ENCODE measurements at places on chromosomes 12 and 14.

DNA sequence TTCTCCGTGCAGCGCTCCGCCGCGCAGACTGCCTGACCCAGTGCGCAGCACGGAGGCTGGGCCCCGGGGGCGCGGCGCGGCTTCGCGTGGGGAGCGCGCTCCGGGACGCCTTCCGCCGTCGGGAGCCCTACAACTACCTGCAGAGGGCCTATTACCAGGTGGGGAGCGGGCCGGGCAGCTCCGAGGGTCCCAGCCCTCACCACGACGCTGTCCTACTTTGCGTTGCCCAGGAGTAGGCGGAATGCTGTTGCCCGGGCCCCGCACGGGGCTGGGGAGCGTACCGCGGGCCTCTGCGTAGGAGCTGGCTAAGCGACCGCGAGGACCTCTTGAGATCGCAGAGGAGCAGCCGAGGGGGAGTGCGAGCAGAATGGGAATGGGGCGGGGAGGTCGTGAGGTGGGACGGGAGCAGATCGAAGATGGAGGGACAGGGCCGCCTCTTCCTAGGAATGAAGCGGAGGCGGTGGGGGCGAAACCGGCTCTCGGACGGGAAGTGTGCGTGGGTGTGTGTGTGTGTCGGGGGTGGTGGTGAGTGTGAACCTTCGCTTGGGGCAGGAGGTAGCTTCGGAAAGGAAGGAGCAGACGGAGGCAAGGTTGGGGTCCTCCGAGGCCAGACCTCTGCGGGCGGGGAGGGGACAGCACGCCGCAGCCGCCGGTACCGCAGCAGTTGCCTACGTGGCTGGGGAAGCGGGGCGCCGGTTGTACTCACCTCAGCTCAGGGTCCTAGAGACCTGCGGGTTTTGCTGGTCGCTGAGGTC is 751 bp downstream of the P3H3 start:
- DNase-seq, result no peak

DNA sequence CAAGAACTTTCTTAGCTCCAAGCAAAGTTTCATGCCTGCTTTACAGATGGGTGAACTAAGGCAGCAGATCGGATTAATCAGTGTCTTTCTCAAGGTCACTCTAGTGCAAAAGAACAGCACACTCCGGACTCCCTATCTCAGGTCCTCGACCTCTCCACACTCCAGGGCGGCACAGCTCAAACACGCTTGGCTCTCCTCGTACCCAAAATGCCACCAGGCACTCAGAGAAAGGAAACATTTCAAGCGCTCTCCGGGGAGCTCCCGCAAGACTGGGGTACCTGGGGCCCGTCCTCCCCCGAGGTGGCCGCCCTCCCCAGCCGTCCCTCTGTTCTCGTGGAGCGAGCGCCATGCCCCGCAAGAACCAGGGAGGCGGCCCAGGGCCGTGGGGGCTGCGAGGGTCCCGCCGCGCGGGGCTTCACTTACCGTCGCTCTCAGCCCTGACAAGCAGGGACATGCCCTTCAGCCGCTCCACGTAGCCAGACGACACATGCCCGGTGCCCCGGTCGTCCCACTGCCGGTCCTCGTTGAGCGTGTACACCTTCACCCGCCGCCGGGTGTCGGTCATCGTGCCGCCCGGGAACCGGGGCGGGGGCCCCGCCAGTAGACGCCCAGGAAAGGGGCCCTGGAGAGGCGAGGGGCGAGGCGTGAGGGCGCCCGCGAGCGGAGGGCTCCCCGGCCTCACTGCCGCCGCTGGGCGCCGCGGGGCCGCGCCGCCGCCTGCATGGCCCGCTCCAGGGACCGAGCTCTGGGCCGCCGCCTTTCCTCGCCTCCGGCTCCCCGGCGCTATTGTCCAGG is 830 bp downstream of the PPP4R3A start:
- DNase-seq, result peak; percentile 36

GRCh38 chr14:32635061-32635719 is 303.5 kb upstream of the NPAS3 start:
- no peak for DNase-seq

DNA sequence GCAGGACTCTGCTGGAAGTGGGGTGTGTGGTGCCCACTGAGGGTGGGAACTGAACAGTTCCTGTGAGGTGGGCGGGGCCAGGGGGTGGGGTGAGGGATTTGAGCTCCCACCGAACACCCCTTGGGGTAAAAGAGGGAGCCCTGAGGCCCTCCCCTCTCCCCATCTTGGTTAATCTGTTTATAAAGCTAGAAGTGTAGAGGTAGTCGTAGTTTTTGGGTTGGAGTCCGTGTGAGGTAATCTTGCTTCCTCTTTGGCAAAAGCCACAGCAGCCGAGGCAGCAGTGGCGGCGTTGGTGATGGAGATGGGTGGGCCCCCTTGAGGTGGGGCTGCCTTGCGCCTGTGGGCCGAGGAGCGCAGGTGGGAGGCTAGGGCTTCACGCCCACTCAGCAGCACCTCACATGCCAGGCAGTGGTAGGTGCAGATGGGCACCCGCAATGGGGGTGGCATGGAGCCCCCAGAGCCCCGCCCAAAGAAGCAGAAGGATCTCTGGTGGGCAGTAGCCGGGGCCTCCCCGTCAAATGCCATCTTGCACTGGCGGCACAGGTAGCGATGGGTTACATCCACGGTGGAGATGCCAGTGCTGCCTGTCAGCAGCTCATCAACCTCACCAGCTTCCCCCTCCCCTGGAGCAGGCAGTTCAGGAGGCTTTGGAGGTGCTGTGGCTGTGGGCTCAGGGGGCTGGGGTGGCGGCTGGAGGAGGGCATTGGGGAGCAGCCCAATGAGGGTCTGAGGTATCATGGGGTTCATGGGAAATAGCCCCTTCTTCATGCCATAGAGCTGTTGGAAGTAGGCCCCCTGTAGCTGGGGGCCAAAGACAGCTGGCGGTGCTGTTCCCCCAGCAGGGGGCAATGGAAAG is 29.6 kb downstream of the ZFHX2 start:
- no peak for DNase-seq

- no peak for DNase-seq
These were observed 696.3 kb upstream of the USP15 start for GRCh38 chr12:61563665-61564450.

DNA sequence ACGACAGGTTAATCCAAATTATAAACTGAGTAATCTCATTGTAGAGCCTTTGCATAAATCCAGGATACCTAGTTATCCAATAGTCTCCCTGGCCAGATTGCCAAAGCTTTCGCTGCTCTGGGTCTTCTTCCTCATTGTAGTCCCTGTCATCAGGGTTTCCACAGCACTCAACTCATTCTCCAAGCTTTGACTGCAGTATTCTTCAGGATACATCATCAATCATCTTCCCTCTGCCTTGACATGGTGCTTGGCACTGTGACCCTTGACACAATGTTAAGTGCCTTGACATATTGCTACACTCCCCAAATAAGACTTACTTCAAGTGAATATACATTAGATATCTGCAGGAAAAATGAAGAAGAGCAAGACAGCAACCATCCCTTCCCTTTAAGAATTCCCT is 60.1 kb upstream of the RESF1 start:
- no peak for DNase-seq

GRCh38 chr14:76500480-76500879 is 124.5 kb downstream of the ESRRB start:
- no peak for DNase-seq

DNA sequence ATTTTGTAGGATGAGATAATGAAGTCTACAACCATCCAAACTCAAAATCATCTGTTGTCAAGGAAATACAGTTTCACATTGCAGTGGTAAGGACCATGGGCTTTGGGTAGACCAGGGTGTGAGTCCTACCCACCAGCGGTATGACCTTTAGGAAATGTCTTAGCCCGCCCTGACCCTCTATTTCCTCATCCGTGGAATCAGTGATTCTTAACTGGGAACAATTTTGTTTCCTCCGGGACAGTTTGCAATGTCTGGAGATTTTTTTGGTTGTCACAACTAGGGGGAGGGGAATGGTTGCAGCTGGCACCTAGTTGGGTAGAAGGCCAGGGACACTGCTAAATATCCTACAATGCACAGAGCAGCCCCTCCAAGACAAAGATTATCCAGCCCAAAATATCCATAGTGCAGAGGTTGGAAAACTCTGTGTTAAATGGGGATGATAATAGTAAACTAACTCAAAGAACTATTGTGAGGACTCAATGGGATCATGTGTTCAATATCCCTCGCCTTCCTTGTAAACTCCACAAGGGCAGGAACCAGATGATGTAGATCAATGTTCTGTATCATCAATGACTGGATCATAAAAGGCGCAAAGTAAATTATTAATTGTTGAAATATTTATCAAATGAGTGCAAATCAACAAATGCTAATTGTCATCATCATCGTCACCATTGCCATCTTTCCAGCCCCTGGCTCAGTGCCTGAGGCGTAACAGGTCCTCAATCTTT is 15.7 kb upstream of the IFT81 start:
- DNase-seq, result no peak

- DNase-seq, result no peak
These were observed 56.2 kb upstream of the VPS33A start for GRCh38 chr12:122322501-122322900.

GRCh38 chr12:131829356-131829747 is 1.2 kb downstream of the MMP17 start:
- DNase-seq, result no peak

- DNase-seq, result peak; percentile 65
These were observed 45.6 kb upstream of the RIMBP2 start for GRCh38 chr12:130761537-130762318.

- DNase-seq, result no peak
These were observed 187.1 kb downstream of the MON2 start for GRCh38 chr12:62653740-62654139.

GRCh38 chr14:90091393-90091792 is 29.6 kb downstream of the KCNK13 start:
- peak; percentile 40 for DNase-seq

GRCh38 chr14:75454963-75455546 is 27.2 kb downstream of the JDP2 start:
- DNase-seq, result no peak

DNA sequence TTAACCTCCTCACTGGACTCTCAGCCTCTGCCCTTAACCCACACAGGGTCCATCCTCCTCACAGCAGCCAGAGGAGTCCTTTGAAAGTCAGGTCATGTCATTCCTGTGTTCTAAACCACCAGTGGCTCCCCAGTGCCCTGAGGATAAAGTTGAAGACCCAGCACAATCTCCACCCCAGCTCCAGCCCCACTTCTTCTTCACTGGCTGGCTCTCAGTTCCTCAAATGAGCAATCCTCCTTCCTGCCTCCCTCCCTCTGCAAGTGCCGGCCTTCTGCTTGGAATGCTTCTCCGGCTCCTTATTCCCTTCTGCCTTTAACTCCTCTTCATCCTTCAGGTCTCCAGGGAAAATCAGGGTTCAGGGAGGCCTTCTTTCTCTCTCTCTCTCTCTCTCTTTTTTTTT is 32.0 kb upstream of the SPPL3 start:
- DNase-seq, result no peak

DNA sequence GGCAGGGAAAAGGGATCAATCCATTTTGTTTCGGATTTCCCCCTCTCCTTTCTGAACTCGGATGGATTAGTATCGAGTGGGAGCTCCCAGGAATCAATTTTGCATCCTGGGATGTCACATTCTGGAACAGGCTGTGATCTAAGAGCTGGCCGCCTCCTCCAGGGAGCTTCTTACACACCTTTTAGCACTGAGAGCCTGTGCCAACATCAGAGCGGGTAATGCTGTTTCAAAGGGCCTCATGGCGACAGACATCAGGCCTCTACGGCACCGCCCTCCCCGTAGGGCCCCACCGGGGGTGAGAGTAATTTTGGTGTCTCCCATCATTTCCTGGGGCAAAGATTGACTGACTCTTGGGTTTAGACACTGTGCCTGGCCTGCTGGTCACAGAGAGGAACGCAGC is 2.7 kb downstream of the GALNT9 start:
- no peak for DNase-seq

- no peak for DNase-seq
These were observed 636 bp downstream of the GOLGA3 start for GRCh38 chr12:132827763-132828703.

GRCh38 chr12:20282401-20282800 is 85.9 kb upstream of the PDE3A start:
- no peak for DNase-seq

DNA sequence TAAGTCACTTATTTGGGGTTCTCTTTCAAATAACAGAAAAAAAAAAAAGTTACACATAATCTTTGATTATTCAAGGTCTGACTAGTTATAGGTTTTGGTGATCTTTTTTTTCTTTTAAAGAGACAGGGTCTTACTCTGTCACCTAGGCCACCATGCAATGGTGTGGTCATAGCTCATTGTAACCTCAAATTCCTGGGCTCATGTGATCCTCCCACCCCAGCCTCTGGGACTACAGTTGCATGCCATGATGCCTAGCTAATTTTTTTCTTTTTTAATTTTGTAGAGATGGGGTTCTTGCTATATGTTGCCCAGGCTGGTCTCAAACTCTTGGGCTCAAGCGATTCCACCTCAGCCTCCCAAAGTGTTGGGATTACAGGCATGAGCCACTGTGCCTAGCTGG is 56.5 kb upstream of the CFL2 start:
- DNase-seq, result no peak

GRCh38 chr12:24361877-24362580 is 412.6 kb upstream of the SOX5 start:
- DNase-seq, result peak; percentile 52

- no peak for DNase-seq
These were observed 200.4 kb downstream of the PTPRO start for GRCh38 chr12:15522574-15523187.

DNA sequence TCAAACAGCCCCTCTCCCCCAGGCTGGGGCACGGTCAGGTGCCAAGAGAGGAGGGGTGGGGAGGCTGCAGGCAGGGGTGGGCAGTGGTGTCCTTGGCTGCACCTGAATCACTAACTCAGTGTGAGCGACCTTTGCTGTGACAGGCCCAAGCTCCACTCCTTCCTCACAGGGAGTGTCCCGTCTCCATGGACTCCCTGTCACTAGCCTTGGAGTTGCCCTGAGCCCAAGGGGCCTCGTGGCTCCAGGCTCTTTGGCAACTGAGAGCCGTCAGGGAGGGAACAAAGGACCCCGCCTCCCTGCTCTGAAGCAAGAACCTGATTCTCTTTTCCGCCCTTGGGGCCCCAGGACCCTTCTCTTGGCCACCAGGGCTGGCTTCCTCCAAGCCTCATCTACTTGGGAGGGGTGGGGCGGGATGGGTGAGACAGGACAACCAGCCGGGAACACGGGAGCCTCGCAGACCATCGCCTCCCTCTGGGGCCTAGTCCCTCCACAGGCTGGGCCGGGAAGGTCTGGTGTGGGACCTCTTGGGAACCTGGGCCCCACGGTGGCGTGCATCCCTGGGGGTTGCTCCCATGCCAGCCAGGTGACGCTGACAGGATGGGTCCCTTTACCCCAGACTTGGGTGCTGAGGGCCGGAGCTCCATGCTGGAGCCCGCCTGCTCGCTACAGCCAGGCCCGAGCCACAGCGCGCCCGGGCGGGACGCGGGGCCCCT is 935 bp upstream of the ADSS1 start:
- no peak for DNase-seq

DNA sequence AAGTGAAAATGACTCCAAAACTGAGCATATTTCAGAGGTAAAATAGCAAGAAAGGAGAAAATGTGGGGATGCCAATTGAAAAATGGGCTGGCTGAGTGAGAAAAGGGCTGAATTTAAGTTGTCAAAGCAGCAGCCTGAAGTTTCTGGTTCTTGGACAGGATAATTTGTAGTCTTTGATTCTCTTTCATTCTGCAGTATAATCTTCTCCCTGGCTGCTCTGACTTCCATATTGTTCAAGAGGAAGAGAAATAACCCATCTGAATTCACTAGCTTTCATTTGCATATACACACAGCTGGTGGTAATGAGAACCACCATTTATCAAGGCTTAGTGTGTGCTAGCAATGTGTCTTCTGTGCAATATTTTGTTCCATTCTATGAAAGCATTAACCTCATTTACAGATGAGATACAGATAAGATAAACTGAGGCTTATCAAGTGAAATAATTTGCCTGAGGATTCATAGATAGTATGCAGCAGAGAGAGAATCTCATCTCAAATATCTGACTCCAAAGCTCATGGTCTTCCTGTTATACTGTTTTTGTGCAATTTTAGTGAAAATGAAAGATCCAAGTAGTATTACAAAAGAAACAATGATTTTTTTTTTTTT is 184.2 kb downstream of the TMTC2 start:
- peak; percentile 81 for DNase-seq

All from spinal cord (tissue), 10 donors.